Stimulated activated CD8-positive, alpha-beta memory T cell treated with anti-CD3 and anti-CD28 coated beads, Interleukin-2, amount 100 ng/mL, for 1 hour (primary cell): ENCODE measurements at places on chromosomes 4 and X.

DNA sequence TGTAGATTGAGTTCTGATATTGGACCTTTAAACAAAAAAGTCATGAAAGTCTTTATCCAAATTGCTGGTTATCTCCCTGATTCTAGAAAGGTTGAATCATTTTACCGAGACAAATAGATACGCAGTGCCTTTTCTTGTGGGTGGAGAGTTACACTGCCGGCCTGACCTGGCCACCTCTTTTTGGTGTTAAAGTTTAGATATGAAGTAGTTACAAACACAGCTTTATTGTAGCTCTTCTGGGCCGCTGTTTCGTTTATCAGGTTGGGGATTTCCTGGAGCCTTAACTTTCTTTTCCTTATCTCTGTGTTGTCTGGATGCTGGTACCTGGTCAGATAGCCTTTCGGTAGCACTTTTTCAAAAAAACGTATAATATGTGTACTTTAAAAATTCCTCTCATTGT lies 31.0 kb downstream of the FNIP2 start:
- no peak for DNase-seq

DNA sequence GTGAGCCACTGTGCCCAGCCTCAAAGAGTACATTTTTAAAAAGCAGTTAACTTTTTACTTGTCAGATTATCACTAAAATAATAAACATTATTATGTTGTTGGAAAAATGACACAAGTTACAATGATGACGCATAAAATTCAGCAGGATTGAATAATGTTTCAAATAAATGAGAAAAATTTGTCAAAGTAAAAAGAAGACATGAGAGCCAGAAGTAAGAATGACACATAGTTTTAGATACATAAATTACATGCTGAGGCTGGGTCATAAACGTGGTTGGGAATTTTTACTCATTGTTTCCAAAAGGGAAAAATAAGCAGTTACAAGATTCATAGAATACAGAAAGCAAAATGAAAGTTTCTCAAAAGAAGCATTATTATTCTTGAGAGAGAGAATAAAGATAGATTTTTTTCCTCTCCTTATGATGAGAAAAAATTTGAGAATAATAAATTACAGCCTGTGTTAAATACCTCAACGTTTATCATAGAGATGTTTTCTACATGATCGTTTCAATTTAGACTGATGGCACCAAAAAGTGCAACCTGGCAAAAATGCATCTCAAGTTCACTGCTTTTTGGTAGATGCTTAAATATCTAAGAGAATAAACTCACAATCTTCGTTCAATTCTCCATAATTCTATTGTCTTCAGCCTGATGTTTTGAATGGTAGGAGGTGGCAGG lies 40.4 kb downstream of the GUCY1B1 start:
- DNase-seq: no peak

DNA sequence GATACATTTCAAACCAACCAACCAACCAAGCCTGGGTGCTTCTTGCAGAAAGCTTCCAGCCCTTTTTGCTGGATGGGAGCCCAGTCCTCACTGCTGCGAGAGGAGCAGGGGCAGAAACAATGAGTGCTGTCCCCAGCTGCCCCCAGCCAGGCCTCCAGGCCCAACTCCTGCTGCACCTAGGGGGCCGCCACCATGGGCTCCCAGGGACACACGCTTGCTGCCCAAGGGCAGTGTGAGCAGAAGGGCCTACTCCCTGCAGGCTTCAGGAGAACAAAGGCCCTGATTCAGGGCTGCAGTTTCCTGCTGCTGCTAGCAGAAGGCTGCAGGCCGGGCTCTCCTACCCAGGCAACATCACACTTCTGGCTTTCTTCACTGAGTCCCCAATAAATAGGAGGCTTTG lies 37.7 kb upstream of the ENPP6 start:
- DNase-seq: no peak

DNA sequence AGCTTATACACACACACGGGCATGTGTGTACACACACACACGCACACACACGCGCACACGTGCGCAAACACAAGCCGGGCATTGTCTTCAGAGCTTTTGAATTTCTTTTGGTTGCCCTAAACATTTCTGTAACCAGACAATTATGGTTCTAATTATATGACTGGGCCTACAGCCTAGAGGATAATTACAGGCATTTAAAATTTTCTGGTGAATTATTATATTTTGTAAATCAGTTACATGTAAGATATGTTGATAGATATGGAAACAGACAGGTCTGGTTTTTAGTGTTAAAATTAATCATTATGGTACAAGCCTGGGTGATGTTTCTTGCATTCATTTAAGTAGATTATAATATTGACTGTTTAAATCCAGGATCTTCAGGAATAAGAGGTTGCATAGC lies 1120.5 kb downstream of the ADGRL3 start:
- no peak for DNase-seq

- DNase-seq: no peak
These were observed 5.4 kb upstream of the ZXDA start for GRCh38 chrX:57915680-57916079.

DNA sequence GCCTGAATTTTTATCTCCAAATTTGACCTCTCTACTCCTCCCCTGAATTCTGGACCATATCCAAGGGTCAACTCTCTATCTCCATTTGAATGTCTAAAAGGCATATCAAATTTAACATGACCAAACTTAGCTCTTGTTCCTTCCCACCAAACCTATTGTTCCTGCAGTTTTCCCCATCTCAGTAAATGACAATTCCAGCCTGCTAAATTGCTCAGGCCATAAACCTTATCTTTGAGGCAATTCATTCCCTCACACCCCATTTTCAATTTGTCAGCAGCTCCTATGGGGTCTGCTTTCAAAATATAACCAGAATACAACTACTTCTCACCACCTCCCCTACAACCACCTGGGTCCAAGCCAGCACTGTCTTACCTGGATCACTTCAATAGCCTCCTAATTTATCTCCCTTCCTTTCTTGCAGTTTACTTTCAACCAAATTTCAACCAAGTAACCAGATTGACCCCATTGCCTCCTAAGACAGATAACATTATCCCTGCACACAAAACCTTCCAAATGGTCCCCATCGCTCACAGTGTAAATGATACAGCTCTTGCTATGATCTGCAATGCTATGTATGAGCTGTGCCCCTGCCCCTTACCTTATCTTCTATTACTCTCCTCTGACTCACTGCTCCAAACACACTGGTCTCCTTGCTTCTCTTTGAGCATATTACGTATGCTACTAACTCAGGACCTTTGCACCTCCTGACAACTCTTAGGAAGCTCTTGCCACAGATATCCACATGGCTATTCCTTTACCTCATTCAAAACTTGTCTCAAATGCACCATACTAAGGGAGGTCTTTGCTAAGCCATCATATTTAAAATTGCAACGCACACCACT lies 66.0 kb downstream of the CAMK2D start:
- DNase-seq: no peak

DNA sequence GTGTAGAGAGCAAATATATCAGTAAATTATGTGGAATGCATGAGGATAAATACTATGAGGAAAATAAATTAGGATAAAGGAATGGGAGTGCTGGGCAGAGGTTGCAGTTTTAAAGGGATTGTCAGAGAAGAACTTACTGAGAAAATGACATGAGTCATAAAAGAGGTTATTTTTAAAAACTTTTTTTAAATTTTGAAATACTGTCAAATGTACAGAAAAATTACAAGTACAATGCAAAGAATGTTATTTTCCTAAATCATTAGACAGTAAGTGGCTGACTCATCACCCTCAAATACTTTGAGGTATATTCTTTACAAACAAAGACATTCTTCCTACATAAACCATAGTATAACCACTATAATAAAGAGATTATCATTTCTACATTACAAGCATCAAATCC lies 29.8 kb upstream of the H2AZ1 start:
- DNase-seq: no peak

GRCh38 chr4:101475246-101475645 lies 127.9 kb upstream of the PPP3CA start:
- no peak for DNase-seq

DNA sequence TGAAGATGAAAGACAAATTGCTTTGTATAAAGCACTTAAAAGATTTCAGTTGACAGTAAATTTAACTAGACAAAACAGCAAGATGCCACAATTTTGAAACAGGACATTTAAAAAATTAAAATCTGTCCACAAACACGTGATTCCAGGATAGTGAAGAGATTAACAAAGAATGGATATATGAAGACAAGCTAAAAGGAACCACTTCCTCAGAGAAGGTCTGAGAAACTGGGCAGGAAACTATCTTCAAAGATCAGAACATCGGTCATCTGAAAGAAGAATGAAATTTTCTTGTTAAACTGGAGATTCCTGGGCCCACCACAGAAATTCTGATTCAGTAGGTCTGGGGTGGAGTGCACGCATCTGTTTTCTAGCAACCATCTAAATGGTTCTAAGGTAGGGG lies 1.4 kb downstream of the RWDD4 start:
- no peak for DNase-seq

DNA sequence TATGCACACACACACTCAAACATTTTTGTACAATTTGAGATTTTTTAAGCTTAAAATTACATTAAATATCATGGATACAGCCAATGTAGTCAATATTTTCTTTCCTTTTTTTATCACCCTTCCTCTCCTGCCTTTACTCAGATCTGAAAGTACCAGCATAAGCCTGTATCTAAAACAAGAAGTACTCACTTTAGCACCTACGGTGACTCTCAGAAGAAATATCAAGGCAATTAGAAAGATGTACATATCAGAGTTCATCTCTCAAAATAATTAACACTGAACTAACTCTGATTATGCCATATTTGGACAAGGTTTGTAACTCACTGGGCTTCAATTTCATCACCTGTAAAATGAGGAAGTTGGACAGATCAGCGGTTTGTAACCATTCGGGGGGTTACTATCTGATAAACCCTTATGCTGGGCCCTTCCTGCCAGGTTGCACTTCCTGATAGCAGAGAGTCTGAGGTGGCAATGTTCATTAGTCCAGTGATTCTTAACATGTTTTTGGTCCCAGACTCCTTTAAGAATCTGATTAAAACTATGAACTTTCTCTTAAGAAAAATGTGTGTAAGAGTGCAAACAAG lies 5.7 kb upstream of the GPR174 start:
- no peak for DNase-seq

DNA sequence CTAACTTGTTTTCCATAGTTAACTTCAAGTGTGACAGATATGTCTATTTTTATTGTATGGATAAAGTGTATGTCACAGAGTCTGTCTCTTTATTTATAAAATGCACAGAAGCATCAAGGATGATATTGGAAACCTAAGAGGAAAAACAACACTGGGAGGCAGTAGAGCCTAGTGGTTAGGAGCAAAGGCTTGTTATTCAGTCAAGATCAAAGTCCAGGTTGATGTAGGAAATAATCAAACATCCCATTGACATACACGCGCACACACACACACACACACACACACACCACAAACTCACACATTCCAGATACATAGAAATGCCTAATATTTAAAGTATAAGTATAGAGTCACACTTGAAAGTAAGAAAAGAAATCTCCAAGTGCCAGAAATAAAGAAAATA lies 206.8 kb downstream of the CHRDL1 start:
- no peak for DNase-seq

DNA sequence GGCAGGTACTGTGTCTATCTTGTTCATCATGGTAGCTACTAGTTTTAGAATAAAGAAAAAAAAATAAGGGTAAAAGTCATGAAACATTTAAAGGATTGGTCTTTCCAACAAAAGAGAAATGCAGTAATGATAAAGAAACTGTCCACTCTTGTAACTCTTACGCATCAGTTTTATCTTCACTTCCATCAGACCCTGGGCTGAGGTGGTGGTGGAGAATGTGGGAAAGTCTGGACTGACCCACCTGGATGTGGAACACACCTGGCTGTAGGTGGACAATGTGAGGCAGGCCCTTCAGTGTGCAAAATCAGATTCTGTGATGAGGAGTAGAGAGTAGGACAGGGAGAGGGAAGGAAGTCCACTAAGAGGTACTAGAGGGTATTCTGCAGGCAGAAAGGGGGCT lies 128.6 kb downstream of the RASL11B start:
- DNase-seq: no peak

- DNase-seq: no peak
These were observed 44.7 kb upstream of the FGF13 start for GRCh38 chrX:138756234-138756633.
